Left ventricle myocardium superior (tissue), 1 donor: ENCODE measurements at places on chromosomes 4 and X. TPM values are rescaled to one million over a fixed set of nuclear protein-coding genes. Genes with fewer than 3 reads are reported as not detected.

PNCK gene
- 14.5 TPM for total RNA-seq

NWD2 gene
- not detected for total RNA-seq

OCRL gene
- total RNA-seq, result 9.9 TPM

DNA sequence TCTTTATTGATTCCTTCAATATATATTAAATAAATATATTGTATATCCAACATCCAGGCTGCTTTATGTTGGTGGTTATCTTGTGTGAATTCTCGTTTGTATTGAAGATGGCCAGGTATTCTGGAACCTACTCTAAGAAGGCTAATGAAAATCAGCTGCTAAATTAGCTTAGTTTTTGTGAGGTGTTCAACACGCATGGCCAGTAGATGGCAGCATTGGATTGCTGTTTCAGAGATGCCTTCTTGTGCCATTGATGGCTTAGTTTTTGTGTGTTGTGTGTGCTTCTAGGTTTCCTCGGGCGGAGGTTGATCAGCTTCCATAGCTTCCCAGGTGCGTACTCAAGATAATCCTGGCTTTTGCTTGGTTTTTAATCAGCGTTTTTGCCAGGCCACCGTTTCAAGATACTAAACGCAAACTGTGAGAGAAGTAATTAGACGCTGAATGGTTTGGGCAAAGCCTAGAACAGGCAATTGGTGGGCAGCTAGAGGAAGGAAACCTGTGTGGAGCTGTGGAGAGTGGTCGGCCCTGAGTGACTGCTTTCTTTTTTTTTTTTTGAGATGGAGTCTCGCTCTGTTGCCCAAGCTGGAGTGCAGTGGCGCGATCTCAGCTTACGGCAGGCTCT, 15.1 kb downstream of the NOCT start:
- DNase-seq, result peak; percentile 40

DNA sequence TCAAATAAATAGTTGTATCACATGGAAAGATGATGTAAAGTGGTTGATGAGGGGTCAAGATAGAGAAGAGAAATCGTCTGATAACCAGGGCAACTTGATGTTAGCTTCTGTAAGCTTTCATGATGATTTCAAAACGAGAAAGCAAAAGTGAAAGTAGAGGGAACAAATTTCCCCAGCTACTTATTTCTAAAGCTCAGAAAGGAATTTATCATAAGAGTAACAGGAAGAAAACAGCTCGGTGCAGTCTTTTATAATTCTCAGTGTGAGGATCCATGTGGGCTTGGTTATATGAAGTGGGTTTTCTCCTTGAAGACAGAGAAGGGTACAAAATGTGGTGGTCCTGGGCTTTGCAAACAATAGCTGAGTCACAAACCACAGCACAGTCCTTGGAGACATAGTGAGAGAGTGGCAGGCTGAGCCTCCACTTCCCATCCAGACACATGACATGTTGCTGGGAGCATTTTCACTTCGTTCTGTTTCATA, 32.1 kb upstream of the GLRA2 start:
- no peak for DNase-seq

- DNase-seq, result no peak
These were observed 147.2 kb upstream of the SFRP2 start for GRCh38 chr4:153936121-153936520.

GRCh38 chrX:75303795-75304194, 29.9 kb downstream of the UPRT start:
- no peak for DNase-seq

DNA sequence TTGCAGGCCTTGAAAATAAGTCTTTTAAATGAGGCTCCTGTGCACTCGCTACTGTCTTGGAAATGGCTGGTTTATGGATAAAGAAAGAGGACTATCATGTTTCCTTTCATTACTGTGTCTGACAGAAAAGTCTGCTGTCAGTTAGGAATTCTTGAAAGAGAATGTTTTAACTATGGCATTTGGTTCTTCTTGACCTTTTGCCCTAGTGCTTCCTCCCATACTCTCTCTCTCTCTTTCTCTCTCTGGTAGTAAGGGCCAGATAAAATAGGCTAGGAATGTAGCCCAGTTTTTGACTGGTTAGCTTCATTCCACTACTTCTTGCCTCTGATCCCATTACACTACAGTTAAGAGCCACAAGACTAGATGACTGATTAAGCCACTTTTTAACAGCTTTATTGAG, 29.8 kb downstream of the YY2 start:
- DNase-seq, result no peak
